CD4-positive, CD25-positive, alpha-beta regulatory T cell (primary cell): ENCODE measurements at places on chromosomes 12 and 14.
A peak's percentile ranks its signal among the peaks of the same experiment; 100 is the strongest.

DNA sequence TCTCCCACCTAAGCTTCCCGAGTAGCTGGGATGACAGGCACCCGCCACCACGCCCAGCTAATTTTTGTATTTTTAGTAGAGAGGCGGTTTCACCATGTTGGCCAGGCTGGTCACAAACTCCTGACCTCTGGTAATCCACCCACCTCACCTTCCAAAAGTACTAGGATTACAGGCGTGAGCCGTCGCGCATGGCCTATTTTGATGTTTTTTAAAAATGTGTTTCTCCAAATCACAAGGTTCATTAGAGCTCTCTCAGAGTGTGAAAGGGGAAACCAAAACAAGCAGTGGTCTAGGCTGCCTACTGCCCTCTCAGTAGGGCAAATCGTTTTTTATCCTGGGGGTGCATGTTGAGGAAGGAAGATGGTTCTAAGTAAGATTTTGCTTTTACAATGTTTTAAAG, 211.5 kb downstream of the PIK3C2G start:
- no peak for DNase-seq

- no peak for DNase-seq
Observed at GRCh38 chr12:26359576-26359975, 164.2 kb downstream of the SSPN start.

DNA sequence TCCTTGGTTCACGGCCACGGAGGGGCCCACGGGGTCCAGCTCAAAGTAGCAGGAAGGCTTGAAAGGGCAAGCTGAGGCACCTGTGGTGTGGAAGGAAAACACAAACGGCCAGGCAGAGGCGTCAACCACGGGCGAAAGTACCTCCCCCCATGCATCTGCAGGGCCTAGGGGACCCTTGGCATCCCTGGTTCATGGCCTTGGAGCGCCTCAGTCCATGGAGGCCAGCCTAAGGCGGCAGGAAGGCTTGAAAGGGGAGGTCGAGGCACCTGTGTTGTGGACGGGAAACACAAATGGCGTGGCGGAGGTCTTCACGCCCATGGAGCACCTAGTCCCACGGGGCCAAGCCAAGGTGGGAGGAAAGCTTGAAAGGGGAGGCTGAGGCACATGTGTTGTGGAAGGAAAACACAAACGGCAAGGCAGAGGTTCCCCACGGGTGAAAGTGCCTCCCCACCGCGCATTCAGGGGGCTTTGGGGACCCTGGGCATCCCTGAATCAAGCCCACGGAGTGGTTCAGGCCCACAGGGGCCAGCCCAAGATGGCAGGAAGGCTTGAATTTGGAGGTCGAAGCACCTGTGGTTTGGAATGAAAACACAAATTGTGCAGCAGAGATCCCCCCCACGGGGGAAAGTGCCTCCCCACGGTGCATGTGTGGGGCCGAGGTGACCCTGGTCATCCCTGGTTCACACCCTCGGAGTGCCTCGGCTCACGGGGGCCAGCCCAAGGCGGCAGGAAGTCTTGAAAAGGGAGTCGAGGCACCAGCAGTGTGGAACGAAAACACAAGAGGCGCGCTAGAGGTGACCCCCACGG, 380.8 kb downstream of the ALG10 start:
- no peak for DNase-seq

- peak; percentile 56 for DNase-seq
Observed at GRCh38 chr12:1122786-1123185, 131.8 kb downstream of the ERC1 start.

- DNase-seq, result no peak
Observed at GRCh38 chr12:120101182-120101581, 15.4 kb downstream of the RAB35 start.

DNA sequence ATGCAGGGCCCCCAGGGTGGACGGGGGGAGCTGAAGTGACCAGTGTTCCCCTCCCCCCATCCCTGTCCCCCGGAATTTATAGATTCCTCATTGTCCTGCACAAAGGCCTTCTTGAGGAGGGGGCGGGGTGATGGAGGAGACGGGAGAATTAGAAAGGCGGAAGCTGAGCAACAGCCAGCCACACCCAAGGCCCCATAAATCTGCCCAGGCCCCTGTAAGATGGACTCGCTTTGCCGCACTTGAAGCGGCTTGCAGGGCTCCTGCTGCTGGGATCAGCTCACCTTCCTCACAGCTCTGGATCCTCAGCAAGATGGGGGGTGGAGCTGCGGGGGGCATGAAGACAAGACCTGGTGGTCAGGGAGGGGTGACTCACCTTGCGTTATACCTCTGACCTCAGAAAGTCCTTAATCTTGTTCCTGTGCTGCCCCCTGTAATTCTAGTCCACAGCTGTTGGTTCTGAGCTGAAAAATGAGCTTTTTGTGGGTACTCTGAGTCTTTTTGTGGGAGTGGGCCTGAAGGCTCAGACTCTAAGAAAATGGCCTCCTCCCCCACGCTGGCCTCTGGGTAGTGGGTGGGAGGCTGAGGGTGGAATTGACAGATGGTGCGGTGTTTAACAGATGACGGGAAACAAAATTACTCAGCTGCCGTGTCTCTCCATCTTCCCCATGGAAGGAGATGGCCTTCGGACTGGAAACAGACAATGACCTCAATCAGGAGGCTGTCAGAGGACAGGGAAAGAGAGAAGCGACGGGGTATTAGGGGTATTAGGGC, 15.8 kb upstream of the ANKRD33 start:
- DNase-seq, result no peak

GRCh38 chr12:9334041-9334692, 126.0 kb upstream of the PZP start:
- no peak for DNase-seq

- DNase-seq, result no peak
Observed at GRCh38 chr12:52826611-52827498, 7.3 kb downstream of the KRT79 start.

DNA sequence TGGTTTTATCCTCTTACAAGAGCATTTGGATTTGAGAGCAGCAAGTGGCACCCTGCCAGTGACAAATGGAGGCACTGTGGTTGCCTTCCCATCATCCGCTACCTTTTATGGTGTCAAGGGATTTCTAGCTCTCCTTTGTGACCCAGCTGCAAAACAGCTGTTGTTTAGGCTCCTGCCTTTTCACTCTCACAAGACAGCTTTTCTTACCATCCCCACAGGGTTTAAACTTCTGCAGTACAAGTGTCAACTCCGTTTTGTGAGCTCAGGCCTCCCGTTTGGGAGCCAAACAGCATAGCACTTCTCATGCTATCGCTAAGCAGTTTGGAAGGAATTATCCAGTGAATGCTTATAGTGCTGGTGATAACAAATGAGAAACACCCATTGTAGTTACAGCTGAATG, 331.4 kb downstream of the TMTC2 start:
- DNase-seq, result no peak

- no peak for DNase-seq
Observed at GRCh38 chr12:106205208-106206069, 42.4 kb downstream of the CKAP4 start.

GRCh38 chr12:114163771-114164170, 197.6 kb upstream of the RBM19 start:
- DNase-seq, result no peak

DNA sequence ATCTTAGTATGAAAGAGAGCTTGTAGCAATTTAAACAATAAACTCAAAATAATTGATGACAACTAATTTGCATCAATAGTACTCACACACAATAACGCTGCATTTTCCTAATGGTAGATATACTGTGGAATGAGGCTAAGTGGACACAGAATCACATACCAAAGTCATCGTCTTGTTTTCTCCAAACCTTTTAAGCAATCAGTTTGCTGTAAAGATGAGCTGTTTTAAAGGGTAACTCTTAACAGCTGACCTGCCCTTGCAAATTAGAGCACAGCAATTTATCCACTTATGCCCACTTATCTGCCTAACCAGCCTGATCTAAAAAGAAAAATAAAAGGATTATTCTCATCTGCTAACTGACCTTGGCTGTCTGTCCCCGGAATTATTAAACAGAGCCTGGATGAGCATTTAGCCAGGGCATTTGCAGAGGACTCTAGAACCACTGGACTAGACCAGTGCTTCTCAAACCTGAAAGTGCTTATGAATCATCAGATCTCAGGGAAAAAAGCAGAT, 174.3 kb upstream of the BCL2L14 start:
- DNase-seq, result no peak

DNA sequence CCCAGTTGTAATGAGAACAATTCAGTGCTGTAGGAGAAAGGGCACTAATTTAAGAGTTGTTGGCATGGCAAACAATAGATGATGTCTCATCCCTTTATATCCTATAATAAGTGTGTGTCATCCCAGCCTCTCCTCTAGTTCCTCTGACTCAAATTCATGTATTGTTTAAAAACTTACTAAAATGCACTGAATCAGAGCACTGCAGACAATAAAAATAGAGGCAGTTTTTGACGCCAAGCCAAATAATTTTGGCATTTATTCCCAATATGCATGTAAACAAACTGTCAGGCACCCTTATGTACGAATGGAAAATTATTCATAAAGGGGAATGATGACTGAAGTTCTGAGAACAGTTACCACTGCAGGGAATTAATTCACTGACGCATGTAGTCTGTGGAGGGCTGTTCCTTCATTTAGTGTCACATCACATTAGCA, 57.9 kb upstream of the TMX1 start:
- no peak for DNase-seq
